Stimulated activated CD8-positive, alpha-beta memory T cell treated with anti-CD3 and anti-CD28 coated beads, Interleukin-4, amount 100 ng/mL, for 1 hour (primary cell): ENCODE measurements at places on chromosomes 1 and 21.

DNA sequence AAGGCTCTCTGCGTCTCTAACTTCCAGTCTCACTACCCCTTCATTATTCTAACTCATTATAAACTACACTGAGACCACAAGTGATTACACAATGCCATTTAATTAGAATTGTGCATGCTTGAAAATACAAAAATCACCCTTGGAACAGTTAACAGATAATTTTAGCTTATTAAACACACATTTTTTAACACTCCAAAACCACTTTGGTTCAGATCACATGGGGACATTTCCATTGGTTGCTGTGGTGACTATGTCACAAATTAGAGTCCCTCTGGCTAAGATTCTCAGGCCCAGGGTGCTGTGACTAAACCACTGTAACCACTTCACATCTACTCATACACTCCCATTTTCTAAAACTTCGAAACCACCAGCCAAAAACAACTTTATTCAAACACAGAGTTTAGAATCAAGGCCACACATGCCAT lies 43.0 kb downstream of the JAK1 start:
- DNase-seq: no peak

GRCh38 chr1:11037740-11038182 lies 9.3 kb downstream of the MASP2 start:
- peak; percentile 78 for DNase-seq

GRCh38 chr1:219882096-219882495 lies 46.3 kb downstream of the SLC30A10 start:
- DNase-seq: no peak

DNA sequence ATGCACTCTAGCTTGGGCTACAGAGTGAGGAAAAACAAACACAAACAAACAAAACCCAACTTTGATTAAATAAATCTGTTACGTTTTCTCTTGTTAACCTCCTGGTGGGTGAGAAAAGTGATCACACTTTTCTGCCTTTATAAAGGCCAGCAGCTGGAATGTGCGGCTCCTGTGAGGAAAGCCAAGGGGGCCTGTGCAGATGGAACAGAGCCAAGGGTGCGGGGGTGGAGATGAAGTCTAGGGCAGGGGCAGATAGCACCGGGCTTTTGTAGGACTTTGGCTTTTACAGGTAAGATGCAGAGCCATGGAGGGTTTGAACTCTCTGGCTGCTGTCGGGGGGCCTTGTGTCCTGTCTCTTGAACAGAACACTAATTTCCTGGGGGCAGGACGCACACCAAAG lies 40.7 kb upstream of the GPR37L1 start:
- DNase-seq: no peak

DNA sequence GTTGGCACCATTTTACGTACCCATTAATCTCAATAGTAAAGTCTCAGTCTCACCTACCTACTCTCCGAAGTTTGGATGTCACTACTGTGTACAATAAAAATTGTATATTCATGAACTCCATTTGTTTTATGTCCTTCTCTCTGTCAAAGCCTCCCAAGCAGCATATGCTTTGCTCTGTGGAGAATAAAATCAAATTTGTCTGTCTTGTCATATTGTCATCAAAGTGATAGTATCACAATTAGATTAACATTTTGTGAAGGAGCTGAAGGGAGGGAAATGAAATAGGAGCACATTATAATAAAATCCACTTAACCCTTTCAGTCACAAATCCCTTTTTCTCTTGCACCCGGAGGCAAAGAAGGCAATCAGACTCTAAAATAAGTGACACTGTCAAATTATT lies 177.1 kb upstream of the RRP15 start:
- DNase-seq: no peak

GRCh38 chr1:111474106-111474505 lies 322 bp downstream of the C1orf162 start:
- DNase-seq: no peak

DNA sequence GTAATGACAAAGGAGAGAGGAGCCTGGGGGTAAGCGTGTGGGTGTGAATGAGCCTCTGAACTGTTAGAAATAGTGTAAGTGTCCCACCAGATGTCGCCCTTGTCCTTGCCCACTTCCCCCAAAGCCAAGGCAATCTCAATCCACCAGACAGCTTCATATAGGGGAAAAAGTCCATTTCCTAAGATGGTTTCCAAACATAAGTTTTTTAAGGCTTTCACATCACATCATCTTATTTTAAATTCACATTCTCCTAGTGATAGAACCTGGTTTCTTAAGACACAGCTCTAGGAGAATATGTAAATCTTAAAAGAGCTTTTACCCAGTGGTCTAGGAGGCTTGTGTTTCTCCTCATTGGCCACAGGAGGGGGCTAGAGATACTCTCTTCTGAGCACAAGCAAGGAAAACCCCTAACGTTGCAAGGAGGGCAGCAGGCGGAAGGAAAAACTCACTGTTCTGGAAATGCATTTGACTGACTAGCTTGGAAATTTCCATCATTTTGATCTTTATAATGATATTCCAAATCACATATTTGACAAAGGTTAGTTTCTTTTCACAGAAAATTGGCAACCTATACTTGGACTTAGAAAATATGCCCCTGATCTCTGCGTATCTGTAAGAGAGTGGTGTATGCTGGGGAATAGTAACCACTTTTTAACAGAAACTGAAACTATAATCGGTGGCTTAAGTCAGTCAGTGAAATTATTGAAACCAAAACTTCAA lies 51.9 kb upstream of the LPAR3 start:
- DNase-seq: peak; percentile 42

- no peak for DNase-seq
Observed at GRCh38 chr1:89355056-89355455, 8.8 kb upstream of the GBP6 start.

GRCh38 chr1:151612501-151613281 lies 841 bp downstream of the SNX27 start:
- peak; percentile 5 for DNase-seq

DNA sequence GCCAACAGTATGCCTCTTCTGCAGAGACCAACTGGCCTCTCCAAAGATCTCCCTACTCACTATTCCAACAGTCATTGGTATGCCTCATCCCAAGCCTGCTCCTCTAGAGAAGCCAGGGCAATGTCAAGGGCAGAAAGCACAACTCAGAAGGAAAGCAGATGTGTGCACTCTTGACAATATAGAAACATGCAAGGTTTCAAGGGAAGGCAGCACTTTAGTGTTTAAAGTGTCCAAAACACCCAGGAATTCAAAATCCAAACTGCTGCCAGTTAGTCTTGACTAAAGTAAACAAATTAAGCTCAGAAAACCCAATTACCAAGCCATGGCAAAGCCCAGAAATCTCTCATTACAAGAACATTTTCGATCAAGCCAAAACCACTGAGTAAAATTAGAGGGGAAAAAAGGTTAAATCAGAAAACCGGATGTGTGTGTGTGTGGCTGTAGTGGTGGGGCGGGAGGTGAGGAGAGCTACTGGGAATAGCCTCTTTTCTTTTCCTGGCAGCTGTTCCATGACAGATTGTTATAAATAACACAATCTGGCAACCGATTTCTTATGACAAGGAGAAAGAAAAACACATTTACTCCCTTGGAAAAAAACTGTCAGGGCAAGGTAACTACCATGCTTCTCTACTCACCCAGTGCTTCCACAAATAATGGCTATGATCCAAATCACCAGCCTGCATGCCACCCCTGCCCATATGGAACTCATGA lies 39.2 kb downstream of the EIF2B3 start:
- DNase-seq: no peak

- DNase-seq: no peak
Observed at GRCh38 chr1:213070406-213070805, 19.4 kb downstream of the RPS6KC1 start.

DNA sequence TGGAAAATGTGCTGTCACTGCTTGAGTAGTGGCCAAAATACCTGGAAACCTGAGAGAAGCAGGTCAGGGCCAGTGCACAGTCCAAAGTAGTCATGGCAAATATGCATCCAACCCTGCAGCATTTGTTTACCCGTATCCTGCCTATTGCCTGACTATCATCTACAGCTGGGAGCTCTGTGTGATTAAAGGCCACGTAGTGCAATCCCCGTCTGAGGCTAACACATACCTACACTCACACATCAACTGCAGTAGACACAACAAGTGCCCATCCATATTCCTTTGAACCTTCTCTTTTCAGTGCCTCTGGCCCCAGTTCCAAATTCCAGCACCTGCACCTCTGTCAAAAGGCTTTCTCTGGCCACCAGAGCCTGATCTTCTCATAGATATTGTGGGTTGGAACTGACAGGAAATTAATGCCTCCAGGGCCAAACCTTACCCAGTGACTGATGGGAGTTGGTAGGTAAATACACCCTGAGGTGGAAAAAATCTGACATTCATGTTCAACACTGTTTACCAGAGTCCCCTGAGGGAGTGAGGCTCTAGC lies 383.0 kb downstream of the SETD4 start:
- DNase-seq: no peak

DNA sequence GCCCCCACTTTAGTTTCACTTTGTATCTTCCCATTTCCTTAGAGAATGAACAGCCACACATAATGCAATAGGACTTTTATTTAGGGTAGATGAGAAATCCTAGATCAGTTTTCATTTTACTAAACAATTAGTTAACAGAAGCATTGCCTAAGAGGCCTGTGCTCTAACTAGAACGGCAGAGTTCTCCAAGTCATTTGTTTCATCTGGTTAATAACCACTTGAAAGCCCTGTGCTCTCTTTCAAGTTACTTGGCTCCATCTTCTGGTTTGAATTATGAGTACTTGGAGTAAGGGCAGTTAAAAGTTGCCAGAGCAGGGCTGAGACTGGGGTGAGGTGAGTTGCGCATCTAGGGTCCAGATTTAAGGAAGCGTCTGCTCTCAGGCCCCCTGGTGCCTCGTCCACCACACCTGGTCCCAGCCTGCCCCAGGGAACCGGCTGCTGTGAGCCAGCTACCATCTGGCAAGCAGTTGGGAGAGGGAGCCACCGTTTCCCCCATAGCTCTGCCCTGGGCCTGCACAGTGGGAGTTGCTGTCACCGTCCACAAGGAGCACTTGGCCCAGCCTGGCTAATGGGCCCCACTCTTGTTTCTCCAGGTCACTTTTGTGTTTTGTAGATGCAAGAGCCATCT lies 18.1 kb upstream of the SLC44A3 start:
- DNase-seq: no peak

- DNase-seq: no peak
Observed at GRCh38 chr21:36990508-36991205, 15.8 kb upstream of the RIPPLY3 start.

GRCh38 chr1:77543822-77544448 lies 138.5 kb downstream of the ZZZ3 start:
- DNase-seq: no peak

DNA sequence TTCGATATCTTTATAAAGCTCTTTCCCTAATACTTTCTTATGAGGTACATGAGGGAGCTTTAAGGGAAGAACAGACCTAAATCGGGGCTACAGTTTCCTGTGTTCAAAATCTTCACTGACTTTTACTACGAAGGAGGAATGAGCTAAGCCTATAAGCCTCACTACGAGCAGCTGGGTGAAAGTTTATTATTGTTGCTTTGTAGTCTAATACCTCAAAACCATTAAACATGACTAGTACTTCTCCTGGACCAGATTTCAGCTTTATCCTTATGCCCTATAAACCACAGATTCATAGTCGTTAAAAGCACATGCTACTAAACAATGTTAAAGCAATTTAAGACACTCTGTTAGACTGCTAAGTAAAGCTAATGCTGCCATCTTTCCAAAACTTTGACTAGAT lies 30.2 kb downstream of the NDC1 start:
- no peak for DNase-seq

DNA sequence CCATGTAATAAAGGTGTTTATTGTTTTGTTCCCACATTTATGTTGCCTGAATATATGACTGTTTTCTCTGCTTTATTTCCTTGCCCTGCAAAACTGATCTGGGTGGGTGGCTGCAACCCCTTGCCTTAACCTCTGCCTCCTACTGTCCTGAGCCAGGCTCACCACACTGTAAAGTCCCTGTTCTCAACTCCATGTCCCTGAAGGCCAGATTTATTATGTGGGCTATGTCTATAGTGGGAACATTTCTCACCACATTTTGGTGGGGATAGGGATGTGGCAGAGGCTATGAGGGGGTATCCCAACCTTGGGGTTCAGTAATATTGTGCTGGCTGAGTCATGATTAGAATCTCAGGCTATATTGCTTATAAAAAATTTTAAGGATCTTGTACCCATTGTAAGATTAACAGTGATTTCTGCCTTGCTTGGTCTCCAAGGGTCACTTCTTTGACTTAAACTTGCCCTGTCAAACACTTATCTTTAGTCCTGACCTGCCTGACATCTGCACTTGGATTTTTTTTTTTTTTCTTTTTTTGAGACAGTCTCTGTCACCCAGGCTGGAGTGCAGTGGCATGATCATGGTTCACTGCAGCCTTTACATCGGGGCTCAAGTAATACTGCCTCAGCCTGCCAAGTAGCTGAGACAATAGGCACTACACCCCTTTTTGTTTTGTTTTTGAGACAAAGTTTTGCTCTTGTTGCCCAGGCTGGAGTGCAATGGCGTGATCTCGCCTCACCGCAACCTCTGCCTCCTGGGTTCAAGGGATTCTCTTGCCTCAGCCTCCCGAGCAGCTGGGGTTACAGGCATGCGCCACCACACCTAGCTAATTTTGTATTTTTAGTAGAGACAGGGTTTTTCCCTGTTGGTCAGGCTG lies 3.6 kb downstream of the RPS8 start:
- DNase-seq: no peak

GRCh38 chr1:201818971-201819750 lies 9.8 kb upstream of the IPO9 start:
- no peak for DNase-seq

DNA sequence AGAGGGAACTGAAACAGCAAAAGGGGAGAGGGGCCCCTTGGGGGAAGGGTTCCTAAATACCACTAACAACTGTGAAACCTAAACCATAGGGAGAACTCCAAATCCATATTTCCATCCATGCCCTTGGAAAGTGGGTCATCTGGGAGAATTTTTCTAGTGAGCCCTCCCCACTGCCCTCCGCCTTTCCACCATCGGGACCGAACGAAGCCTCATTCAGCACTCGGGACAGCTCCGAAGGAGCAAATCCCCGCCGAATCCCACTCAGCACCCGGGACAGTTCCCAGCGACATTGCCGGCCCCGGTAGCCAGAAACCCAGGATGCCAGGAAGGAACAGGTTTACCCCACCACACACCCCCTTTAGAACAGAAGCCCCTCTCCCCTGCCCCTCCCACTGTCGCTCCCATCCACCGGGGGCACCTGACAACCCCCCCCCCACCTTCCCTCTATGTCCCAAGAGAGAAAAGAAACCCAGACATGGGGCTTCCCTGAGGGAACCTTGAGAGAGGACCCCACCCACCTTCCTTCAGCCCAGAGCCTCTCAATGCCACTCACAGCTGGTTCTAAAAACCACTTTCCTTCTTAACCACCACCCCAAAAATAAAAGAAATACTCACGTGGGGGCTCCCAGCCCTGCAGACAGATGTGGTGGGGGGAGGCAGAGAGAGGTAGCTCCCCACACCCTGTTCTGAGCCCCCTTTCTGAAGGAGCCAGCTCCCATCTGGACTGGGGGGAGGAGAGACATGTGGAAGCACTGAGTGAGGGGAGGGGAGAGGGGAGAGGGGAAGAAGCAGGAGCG lies 4.5 kb downstream of the DLGAP3 start:
- no peak for DNase-seq
